ENCODE measurements at places on chromosomes 3 and 15.

DNA sequence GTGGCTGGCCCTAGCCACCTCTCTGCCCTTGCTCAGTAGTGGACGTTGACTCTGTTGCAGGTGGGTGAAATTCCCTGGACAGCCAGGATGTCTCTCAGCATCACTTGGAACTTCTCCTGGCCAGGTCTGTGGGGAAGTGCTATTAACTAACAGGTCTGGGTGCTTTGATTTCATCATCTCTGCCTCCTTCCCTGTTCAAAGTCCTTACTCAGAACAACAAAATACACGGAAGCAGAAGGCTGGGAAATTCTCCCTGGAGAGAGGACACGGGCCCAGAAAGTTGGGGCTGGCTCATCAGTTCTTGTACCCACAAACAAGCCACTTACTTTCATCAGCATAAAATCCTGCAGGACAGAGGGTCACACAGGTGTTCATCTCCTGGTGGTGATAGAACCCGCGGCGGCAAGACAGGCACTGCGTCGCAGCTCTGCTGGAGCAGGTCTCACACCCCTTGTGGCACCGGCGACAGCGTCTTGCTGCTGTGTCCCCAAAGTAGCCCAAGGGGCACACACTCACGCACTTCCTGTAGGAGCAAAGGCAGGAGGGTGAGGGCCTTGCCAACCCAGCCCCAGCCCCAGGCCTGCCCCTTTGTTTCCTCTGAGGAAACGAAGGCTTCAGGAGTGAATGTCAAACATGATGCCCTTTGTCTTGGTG lies 29.6 kb upstream of the SNRPA1 start:
- DNase-seq, result no peak

DNA sequence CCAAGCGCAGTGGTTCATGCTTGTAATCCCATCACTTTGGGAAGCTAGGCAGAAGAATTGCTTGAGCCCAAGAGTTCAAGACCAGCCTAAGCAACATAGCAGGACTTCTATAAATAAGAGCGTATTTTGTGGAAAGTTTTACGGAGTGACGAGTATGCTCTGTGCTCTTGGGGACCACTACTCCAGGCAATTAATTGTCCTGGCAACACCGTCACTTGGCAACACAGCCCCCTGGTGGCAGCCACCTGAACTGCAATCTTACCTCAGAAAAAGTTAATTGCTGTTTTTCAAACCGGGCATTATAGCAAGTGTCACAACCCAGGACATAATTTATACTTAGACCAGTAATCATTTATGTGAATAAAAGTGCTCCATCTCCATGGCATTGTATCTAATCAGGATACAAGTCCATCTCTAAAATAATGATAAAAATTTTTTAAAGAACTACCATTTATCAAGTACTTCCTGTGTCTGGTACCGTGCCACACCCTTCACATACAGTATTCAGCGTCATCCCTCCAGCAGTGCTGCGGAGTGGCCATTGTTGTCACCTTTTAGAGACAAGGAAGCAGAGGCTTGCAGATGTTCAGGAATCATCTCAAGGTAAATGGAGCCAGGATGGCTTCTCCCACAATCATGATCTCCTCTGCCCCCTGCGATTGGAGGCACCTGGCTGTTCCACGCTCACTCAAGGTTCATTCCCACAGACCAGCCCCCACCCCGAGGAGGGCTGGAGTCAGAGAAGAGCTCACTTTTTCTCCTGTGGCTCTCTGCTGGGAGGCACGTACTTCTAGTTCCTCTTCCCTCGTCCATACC lies 34.5 kb downstream of the PLA2G4D start:
- DNase-seq, result peak; percentile 21

- no peak for DNase-seq
Observed at GRCh38 chr3:14143271-14144225, 18.7 kb downstream of the TMEM43 start.

DNA sequence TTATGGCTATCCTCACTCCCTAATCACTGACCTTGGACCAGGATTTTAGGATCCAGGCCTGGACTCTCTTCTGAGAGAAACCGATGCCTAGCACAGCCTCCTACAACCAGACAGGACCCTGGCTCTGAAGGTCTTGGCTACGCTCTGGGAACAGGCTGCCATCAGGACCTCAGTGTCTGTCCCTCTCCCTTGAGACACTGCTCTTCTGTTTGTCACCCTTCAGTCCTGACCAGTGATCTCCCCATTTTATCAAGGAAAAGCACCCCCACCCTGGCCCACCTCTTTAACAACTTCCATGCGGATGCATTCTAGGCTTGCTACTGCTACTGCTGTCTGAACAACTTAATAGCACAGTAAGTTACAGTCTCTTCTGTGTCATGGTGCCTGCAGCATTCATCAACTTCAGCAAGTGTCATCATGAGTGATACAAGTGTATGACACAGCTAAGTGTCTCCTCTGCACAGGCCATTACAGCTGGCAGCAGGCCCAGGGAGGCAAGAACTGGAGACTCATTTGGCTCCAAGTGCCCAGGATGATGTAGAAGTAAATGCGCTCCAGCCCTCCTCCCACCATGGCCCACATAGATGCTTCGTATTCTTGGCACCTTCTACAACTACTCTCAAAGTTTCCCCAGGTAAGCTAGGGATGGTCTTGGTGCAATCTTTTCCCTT lies 302.4 kb downstream of the EPHB1 start:
- no peak for DNase-seq

DNA sequence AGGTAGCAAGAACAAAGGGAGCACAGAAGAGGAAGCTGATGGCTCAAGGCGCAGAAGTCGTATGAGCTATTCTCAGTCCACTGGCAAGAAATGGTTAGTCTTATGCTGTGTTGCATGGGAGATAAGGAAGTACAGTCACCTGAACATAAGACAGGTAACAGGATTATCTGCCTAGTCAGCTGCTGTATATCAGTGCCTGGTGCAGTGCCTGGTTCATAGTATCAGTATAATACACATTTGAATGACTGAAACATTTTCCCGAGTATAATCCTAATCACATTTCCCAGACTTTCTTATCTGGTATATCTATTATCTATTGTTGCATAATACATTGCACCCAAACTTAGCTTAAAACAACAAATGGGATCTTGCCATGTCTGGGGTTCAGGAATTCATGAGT lies 302.5 kb downstream of the GABRG3 start:
- no peak for DNase-seq

GRCh38 chr3:5267252-5267651 lies 79.7 kb downstream of the EDEM1 start:
- DNase-seq, result no peak

- no peak for DNase-seq
Observed at GRCh38 chr3:187610981-187611511, 59.1 kb downstream of the SST start.

DNA sequence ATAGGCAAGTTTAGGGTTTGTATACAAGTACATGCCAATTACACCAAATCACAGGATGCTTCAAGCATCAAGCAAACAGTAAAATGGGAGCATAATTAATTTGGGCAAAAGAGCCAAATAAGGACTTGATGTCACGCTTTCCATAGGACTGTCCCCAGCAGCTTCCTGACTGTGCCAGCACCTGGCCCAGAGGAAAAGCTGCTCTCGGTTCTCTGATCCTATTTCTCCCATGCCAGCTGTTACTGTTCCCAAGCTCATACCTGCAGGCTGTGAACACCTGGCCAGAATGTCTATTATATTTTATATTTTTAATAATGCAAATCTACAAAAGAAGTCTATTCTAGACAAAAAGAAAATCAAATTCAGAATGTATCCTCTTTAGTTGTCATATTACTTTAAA lies 12.2 kb downstream of the ZXDC start:
- DNase-seq, result no peak

- no peak for DNase-seq
Observed at GRCh38 chr3:148457886-148458285, 239.8 kb upstream of the AGTR1 start.

- no peak for DNase-seq
Observed at GRCh38 chr3:25536521-25537391, 108.7 kb downstream of the RARB start.

GRCh38 chr3:156548041-156548687 lies 6.8 kb downstream of the SSR3 start:
- no peak for DNase-seq
